ENCODE measurements at places on chromosomes 11 and 22.

DNA sequence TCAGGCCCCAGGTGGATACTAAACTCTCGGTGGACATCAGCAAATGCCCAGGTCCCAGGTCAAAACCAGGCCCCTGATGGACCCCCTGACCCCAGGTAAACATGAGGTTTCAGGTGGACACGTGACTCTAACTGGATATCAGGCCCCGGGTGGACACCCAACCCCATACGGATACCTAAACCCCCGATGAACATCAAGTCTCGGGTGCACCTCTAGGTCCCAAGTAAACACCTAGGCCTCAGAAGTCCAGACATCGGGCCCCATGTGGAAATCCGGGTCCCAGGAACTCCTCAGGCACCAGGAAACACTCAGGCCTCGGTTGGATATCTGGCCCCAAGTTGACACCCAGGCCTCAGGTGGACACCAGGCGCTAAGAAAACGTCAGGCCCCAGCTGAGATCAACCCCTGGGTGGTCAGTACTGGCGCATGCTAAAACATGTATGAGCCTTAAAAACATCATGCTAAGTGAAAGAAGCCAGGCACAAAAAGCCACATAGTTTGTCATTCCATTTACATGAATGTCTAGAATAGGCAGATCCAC is 54.4 kb upstream of the SEPTIN5 start:
- no peak for DNase-seq

GRCh38 chr22:37747080-37747714 is 50.3 kb downstream of the TRIOBP start:
- no peak for DNase-seq

DNA sequence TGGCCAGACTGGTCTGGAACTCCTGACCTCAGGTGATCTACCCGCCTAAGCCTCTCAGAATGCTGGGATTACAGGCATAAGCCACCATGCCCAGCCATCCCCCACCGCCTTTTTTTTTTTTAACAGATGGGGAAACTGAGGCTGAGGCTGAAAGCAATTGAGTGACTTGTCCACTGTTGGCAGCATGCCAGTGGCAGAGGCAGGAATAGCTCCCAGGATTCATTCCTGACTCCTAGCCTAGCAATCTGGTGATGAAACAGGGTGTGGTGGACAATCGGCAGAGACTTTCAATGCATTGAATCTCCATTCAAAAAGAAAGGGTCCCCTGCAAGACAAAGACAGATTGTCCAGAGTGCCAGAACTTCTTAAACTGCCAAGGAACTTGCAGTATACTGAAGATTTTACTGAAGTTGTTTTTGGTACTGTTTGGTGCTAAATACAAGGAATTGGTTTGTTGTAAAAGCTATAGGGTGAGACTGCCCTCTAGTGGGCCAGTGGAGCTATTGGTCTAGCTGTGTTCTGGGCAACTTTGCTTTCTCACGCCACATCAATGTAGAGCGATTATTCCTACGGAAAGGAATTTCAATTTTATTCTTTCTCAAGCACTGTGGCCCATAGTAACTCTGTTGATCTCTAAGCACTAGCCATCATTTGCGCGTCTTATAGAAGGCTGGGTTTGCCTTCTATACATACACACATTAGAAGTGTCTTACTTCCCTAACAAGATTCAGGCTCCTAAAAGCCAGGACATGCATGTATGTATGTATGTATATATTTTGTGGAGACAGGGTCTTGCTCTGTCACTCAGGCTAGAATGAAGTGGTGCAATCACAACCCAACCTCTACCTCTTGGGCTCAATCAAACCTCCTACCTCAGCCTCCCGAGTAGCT is 21.0 kb downstream of the C22orf31 start:
- DNase-seq, result peak; percentile 72

GRCh38 chr11:101726988-101727387 is 143.2 kb upstream of the TRPC6 start:
- no peak for DNase-seq

GRCh38 chr11:90251599-90251998 is 28.8 kb upstream of the CHORDC1 start:
- no peak for DNase-seq

GRCh38 chr11:109197656-109198055 is 224.3 kb upstream of the C11orf87 start:
- no peak for DNase-seq

- no peak for DNase-seq
Observed at GRCh38 chr22:27686534-27686933, 115.0 kb downstream of the MN1 start.

DNA sequence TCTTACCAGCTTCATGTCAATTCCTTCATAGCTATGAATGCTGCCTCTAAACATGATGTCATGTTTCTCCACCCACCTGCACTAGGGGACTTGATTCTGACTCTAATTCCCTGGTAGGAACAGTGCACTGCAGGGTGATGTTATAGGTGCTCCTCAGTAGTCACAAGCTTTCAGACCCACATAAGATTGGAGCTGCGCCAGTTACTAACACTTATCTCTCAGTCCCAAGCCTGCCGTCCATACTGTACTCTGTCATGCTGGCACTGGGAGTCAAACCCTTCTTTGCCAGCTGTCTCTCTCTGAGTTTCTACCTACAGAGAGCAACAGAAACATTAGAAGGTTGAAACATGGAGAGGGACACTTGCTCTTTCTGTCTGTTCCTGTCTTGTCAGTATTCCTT is 5.5 kb downstream of the OR56A1 start:
- no peak for DNase-seq

DNA sequence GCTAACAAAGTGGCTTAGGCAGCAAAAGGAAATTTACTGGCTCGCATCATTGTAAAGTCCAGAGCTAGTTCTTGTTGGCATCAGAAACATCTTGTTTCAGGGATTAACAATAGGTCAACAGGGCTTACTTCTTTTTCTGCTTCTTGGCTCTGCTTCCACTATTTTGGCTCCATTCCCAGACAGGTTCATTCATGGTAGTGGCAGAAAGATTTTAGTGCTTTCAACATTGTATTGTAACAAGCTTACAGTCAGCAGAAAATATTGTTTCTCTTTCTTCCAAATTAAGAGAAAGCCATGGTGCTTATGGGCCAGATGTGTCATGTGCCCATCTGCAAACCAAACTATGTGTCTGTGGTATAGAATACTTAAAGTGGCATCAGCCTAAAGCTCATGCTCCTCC is 315.6 kb downstream of the RAB38 start:
- no peak for DNase-seq

DNA sequence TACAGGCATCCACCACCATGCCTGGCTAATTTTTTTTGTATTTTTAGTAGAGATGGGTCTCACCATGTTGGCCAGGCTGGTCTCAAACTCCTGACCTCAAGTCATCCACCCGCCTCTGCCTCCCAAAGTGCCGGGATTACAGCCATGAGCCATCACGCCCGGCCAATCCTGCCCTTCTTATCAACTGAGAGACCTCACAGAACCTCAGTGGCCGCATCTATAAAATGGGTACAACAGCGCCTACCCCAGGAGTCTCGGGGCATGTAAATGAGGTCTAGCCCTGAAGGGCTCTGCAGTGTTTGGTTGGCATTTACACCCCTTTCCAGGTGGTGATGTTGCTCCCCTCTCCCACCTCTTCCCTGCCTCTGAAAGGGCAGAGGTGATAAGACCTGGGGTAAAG is 11.7 kb downstream of the SYNGR1 start:
- no peak for DNase-seq

DNA sequence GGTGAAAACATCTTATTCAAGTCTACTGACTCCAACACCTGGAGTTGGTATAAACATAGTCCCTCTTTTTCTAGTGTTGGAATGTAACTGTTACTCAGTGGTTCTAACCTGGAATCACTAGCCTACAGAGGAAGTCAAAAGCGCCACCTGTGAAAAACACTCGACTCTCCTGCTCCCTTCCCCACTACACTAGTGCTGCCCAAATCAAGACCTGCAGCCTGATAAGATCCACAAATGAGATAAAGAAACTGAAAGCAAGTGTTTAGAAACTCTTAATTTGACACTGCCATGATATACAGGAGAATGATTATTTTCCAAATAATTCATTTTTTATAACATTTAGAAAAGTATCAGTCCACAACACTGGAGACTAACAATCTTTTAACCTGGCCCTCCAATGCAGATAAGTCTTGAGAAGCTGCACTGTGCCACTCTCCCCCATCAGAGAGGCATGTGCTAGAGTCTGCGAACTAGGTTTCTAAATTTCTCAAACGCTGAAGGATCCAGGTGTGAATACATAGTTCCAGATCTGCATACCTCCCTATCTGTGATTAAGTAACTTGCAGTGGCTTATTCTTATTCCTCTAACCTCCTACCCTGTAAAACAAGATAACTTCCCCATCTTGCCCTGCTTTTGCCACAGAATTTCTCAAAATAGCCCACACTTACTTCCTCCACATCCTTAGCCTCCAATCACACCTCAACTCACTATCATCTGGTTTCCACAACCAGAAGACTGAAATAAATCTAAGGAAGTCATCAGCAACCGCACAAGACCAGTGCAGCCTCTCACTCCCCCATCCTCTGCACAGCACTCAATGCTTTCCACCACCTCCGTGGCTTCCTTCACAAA is 88.1 kb downstream of the RRAS2 start:
- DNase-seq, result peak; percentile 37

- no peak for DNase-seq
Observed at GRCh38 chr11:44755556-44756523, 29.1 kb downstream of the TSPAN18 start.

- no peak for DNase-seq
Observed at GRCh38 chr11:126444072-126444471, 88.6 kb downstream of the ST3GAL4 start.

GRCh38 chr11:126136507-126136906 is 73.8 kb upstream of the CDON start:
- DNase-seq, result no peak

DNA sequence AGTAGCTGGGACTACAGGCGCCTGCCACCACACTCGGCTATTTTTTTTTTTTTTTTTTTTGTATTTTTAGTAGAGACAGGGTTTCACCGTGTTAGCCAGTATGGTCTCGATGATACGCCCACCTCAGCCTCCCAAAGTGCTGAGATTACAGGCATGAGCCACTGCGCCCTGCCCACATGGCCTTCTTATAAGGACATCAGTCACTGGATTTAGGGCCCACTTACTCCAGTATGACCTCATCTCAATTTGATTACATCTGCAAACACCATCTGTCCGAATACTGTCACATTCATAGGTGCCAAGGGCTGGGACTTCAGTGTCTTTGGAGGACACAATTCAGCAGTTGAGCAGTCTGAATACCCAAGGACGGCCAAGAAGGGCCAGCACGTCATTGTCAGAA is 8.2 kb upstream of the PRR5 start:
- no peak for DNase-seq

GRCh38 chr11:93545566-93545965 is 2.4 kb upstream of the SMCO4 start:
- DNase-seq, result no peak

GRCh38 chr11:490930-491260 is 16.1 kb downstream of the RNH1 start:
- DNase-seq, result no peak

DNA sequence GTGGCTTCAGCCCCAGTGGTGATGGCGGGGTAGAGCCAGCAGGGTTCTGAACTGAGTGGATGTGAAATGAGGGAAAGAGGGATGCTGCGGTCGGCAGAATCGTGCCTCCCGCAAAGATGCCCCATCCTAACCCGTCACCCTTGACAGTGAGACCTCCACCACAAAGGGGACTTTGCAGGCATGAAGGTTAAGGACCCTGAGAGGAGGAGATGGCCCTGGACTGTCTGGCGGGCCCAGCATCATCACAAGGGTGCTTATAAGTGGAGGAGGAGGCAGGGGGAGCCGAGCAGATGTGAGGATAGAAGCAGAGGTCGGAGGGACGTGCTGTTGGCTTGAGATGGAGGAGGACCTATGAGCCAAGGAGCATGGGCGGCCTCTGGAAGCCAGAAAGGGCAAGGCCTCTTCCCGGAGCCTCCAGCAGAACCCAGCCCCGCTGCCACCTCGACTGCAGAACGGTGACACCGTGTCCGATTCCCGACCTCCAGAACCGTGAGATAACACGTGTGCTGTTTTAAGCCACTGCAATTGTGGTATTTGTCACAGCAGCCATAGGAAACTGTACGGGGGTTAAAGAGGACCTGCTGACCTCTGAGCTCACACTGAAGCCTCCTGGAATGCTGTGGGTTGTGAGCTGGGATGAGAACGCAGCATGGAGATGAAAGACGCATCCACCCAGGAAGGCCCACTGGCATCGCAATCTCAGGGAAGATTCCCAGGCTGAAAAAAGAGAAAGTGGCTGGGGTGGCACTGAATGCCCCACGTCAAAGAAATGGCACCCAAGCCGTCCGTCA is 10.9 kb downstream of the LINC01488 start:
- DNase-seq, result no peak

DNA sequence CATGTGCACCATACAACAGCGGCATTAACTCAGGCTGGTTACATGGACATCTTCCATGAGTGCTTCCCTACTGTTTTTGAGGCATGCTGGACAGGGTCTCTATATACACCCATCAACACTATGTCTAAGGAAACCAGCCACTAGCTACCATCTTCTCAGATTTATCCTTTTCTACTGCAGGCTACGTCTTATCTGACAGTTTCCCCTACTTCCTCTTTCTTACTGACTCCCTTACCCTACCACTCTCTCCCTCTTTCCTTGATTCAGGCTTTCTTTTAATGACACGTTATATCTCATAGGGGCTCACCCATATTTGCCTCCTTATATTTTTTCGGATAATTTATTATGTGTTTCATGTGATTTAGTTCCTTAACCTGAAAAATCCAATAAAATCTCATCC is 41.8 kb downstream of the DDI1 start:
- no peak for DNase-seq

GRCh38 chr11:88359114-88359513 is 21.6 kb upstream of the CTSC start:
- DNase-seq, result no peak

DNA sequence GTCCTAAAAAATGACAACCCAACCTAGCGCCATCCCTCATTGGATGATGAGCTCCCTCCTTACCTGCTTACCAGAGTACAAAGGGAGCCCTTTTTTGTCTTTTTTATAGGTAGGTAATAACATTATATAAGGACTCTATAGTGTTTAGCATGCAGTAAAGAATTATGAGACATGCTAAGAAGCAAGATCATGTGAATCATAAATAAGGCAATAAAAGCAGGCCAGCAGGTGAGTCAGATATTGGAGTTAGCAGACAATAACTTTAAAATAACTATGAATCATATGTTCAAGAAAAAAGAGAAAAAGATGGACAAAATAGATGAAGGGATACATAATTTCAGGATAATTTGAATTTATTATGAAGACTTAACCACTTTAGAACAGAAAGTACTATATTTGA is 81.5 kb downstream of the GRK3 start:
- DNase-seq, result no peak

DNA sequence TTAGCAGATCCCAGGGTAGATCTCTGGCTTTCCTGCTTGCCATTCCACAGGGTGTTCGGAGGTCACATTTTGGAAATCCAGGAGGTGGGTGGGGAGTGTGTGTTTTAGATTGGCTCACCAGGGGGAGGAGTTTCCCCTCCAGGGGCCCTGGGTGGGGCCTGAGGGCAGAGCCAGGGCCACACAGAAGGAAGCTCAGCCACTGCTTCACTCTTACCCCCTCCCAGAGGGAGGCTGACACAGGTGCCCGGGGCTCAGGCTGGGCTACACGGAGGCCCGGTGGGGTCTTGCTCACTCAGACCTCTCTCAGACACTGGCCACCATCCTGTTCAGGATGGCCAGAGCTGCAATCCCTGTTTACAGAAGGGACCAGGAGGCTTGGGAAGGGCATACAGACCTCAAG is 2.5 kb downstream of the WNT7B start:
- DNase-seq, result no peak
